ENCODE measurements at places on chromosomes 4 and X.
A peak's percentile ranks its signal among the peaks of the same experiment; 100 is the strongest.

DNA sequence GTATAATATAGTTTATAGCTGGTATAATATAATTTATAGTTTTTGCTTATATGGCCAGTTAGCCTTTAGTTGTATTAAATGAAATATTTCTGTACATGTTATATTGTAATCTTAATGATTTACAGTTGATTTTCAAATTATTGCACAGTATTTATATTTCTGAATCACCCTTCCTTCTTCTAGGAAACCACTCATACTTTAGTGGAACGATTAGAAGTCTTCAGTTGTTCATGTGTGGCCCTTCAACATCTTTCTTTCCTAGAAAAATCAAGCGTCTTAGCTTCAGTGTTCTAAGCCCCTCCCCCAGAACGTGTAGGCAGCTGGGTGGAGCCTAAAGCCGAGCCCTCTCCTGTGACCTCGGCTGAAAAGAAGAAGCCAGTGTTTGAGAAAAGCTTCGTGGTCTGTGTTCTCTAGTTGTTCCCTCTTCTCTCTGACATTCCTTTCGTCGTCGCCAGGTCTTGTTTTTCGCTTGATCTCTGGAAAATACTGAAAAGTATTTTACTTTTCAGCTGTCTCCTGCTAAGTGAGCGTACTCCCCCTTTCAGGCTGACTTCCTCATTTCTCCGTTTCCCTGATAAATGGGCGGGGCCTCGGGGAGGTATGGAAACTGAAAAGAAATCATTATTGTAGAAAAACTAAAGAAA, at the start of gene C4orf33:
C4orf33 (plus strand) TSS at position 342 of the 644 bp plus-strand sequence. CDS start 6,459 bp downstream, outside the sequence.
- peak; percentile 66 for DNase-seq

DNA sequence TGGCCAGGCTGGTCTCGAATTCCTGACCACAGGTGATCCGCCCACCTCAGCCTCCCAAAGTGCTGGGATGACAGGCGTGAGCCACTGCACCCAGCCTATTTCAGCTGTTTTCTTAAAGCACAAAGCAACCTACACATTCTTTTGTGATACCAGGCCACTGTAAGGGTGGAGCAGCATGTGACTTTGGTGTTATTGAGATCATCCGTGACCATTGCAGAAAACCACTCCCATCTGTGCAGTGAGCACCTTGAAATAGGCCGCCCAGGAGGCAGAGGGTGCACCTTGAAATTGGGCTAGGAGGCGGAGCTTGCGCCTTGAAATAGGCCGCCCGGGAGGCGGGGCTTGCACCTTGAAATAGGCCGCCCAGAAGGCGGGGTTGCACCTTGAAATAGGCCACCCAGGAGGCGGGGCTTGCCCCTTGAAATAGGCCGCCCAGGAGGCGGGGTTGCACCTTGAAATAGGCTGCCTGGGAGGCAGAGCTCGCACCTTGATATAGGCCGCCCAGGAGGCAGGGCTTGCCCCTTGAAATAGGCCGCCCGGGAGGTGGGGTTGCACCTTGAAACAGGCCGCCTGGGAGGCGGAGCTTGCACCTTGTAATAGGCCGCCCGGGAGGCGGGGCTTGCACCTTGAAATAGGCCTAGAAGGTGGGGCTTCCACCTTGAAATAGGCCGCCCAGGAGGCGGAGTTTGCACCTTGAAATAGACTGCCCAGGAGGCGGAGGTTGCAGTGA, 9.0 kb upstream of the SLC25A6 start:
- no peak for DNase-seq

DNA sequence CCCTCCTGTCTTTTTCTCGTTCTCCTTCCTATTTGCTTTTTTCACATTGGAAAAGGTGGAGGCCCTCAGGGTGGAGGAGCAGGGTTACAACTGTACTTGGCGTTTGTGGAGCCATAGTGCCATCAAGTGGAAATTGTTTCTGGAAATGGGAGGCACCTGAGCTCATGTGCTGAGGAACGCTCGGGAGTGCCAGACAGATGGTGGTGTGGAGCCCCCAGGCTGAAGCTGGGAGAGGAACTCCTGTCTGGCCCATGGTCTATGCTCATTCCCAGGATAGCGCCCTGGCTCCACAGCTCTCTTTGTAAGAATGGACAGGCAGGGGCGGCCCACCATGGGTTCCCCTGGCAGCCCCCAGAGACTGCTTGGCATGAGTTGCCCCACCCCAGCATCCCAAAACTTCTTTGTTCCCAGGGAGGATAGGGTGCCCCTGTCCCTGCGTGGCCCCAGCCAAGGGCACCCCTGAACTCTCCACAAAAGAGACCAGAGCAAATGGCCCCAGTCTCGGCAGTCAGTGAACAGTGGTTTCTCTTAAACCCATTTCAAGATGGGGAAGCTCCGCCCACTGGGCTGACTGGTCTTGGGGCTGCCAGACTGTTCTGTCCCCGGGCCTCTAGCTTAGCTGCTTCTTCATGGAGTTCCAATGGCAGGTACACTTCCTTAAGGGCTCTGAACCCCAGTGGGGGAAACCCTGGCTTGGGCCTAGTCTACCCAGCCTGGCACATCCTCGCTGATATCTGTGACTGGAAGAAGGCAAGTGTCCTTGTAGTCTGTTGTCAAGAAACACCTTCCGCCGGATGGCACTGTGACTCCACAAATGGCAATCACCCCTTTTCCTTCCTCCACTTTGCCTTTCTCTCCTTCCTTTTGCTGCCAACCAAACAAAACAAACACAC, 70.1 kb downstream of the NBDY start:
- no peak for DNase-seq

DNA sequence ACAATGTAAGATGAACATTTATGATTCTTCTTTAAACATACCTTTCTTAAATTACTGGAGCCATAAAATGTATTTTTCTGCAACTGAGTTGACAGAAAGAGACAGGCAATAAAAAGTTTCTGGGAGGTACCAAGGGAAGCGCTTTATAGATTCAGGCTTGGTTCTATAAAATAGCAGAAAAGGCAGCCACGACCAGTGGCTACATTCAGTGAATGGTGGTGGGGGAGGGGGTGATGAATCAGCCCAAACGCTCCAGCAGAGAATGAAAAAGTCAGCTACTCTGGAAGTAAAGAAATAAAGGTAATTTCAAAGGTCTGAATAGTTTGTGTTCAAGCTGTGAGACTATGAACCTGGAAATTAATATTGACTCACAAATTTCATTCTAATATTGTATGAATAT, 456.1 kb downstream of the KCTD8 start:
- no peak for DNase-seq

DNA sequence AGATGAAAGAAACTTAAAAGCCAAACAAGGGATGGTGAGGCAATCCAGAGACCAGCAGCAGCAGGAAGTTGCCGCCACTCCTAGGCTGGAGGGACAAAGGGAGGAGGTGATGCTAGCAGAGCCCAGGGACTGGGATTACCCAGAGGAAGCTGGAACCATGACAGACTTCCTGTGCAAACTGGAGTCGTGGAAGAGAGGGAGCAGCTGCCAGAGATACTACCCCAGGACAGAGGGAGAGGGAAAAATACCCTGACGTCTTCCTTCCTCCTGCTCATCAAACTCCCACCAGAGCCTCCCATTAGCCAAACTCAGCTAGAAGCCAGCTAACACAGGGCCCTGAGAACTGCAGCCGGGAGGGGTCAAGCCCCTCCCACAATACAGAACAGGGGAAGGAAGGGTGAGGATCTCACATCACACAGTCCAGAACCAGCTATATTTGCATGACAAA, 101.2 kb upstream of the KLF3 start:
- DNase-seq = no peak

DNA sequence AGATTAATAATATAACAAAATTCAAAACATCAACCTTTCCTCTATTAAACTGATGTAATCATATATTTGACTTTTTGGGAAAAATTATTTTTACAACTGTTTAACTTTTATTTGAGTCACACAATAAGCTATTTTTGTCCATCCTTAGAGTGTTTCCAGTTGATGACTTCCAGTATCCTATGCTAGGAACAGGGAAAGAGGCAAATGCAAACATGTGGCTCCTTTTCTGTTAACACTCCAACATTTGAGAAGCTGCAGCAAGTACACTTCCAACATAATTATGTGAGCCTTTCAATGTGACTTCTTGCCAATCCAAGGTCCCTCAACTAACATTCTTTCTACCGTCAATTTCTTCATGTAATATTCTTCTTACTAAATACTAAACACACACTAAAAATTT, 117.7 kb downstream of the PPA2 start:
- no peak for DNase-seq

All from T-helper 2 cell (primary cell).